CD4-positive, CD25-positive, alpha-beta regulatory T cell (primary cell): ENCODE measurements at places on chromosomes 3 and 15. TPM values are rescaled to one million over a fixed set of nuclear protein-coding genes. Genes with fewer than 3 reads are reported as not detected.

The TMOD2 gene
- 3.7 TPM for total RNA-seq

The RAD54L2 gene
- total RNA-seq, result 41.3 TPM

DNA sequence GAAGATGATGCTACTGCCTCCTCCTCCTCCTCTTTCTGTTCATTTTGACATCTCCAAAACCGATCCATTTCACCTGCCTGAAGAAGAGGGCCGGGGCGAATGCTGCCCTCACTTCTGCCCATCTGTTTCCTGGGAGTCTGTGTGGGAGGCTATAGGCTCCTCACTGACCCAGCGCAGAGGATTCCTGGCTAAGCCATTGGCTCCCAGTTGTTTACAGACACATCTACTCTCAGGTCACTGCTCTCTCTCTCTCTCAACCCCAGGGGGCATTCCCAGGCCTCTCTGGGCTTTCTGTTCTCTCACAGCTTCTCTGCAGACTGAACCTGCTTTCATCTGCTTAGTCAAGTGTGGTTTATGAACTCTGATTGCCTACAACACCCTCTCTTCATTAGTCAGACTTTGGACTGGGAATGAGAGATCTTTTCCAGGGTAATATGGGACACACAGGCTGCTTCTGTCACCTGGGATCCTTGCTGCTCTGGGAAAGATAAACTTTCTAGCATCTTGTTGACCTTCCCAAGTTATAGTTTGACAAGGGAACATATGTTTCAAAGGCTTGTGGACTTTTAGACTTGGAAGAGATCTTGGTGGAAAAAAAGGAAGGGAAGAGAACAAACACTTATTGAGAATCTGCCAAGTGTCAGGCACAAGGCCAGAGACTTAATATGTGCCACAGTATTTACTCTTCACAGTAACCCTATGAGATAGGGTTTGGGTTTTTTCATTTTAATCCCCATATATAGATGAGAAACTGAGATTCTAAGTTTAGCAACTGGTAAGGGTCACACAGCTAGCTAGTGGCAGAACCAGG is 30.2 kb upstream of the USP3 start:
- peak; percentile 28 for DNase-seq

DNA sequence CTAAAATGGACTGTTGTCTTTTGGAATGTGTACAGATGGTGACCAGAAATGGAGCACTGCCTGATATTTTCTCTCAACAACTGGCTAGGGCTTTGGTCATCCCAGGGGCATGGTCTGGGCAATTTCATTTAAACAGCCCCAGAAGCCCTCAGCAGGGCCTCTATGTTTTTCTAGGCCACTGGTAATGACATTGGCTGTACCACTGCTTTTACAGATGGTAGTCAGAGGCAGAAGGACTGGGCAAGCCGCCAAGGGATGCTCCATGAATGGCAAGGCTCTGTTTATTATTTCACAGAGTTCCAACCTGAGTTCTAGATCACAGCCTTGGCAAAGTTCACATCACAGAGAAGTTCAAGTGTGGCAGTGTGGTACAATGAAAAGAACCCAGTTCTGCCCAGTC is 37.0 kb upstream of the LMCD1 start:
- DNase-seq, result no peak

- DNase-seq, result no peak
Observed at GRCh38 chr3:151604891-151605290, 128.8 kb upstream of the AADACL2 start.

DNA sequence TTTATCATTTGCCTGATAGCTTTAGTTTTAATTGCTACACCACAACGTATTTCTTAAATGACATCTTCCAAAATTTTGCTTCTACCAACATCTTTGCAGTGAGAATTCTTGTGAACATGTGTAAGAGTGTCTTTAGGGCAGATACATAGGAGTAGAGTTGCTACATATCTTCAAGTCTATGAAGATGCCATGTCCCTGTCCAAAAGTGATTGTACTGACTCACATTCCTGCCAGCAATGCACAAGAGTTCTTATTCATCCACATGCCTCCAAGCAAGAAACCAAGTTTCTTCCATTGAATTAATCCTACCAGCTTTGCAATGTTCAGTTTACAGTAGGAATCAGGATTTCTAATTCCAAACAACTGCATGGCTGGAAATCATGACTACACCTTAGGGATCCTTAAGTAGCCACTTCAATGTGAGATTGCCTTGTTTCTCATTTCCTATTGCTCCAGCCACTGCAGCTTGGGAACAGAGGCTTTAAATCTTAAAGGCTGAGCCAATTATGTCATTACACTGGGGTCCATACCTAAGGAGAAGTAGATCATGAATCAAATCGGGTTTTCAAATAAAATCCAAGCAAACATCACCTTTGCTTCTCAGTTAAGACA is 44.5 kb downstream of the BCL2L10 start:
- DNase-seq, result no peak

GRCh38 chr3:1883534-1883933 is 215.1 kb upstream of the CNTN4 start:
- no peak for DNase-seq
